ENCODE measurements at places on chromosomes 3 and 15.

DNA sequence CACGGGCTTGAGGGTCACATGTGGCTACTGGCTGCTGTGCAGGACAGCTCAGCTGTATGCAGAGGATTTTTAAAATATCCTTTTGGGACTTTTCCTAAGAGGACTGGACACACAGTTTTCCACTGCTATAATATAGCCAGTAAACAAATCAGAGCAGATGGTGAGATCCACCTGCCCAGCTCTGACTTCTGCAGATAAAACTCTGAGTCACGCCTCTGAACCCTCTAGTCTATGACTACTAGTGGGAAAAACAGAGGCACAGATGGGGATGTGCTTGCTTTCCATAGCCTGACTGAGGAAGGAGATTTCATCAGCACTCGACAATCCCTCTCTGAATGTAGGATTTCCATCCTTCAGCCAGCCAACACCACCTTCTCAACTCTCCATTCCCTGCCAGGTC, 45.1 kb downstream of the COLQ start:
- no peak for DNase-seq

DNA sequence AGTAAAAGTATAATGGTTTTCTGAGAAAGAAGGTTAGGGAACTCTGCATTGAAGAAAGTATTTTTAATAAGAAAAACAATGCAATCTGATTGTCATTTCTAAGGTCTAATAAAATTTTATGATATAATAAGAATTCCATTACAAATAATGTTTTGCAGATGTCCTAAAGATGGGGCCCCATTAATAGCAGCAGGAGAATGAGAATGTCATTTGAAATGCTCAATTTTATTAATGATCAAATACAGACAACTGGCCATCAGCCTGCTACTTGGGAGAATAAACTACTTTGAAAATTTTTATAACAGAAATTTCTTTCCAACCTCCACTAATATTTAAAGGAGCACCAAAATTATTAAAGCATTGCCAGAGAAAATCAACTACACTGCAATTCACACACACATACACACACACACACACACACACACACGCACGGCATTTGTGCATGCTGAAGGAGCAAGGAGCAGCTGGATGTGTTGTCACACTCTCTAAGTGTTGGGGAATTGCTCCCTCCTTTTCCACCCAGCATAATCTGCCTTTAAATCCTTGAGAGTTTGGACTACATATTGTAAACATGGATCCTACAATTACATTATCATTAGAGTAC, 109.5 kb downstream of the THRB start:
- DNase-seq = no peak

GRCh38 chr15:32840507-32841245, 122.9 kb downstream of the GREM1 start:
- DNase-seq = no peak

- no peak for DNase-seq
Observed at GRCh38 chr15:88940110-88940675, 27.0 kb upstream of the MFGE8 start.

DNA sequence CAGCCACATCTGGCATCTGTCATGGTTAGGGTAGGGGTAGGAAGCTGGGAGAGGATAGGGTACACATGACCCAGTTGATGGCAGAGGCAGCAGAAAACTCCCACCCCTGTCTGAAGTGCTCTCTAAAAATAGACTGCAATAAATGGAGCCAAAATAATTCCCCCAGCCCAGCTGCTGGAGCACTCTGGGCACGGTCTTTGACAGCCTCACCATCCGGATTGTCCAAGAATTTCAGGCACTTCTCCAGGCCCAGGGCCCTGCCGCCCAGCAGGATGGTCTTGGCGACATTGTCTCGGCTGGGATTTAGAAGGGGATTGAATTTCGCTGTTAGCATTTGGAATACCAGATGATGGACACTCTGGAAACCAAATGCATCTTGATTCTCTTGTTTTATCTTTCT, 103.7 kb downstream of the IQSEC1 start:
- no peak for DNase-seq

DNA sequence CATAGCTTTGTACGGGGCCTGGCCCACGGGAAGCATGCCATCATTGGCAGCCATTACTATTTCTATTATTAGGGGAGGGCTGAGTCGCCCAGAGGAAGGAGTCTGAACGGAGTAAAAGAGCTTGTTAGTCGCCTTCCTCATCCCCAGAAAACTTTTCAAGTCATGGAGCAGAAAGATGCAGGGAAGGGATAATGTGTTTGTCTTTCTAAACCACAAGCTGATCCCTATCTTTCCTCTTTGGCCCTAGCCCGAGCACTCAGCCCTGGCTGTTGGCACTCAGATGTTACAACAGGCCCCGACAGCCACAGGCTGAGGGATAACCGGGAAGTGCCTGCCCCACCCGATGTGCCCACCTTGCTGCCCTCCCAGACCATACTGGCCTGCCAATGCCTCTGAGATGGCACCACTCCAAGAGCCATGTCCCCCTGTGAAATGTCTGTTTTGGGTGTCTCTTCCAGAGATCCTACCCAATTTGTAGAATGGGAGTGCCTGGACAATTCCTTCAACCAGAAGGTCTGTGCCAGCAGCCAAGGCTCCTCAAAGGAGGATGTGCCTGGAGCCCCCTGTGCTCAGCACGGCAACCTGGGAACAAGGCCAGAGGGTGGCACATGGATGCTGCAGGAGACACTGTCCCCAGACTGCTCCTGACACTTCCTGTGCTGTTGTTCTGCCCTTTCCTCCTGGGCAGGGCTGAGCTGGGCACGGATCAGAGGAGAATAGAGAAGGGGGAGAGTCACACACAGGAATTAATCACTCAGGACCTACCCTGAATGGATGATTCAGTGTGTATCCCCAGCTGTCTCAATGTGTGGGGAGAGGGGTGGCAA, 10.8 kb downstream of the PAK6 start:
- no peak for DNase-seq

GRCh38 chr3:124862006-124862405, 25.2 kb downstream of the ITGB5 start:
- DNase-seq = no peak

GRCh38 chr3:26637698-26638097, 15.1 kb downstream of the LRRC3B start:
- no peak for DNase-seq

DNA sequence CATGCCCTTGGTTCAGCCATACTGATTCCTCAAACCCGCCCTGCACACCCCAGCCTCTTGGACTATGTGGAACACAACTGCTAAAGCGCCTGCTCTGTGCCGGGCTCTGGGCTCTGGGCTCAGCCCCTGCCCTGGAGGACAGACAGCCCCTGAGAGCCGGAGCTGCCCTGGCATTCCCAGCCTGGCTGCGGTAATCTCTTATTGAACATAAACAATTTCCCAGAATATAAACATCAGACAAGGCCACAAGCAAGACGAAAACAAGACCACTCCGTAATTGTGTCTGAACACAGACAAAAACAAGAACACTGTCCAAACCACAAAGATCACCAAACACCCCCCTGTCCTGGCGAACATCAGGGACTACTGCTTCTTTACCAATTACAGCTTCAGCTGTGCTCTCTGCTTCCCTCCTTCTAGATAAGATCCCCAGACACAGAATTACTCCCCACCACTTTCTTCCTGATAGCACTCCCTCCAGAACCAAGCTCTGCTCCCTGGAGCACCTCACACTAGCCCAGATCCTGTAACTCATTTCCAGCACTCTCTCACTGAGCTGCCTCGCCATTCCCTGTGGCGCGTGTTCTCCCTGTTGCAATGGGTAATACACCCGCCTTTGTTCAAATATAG, 57.1 kb upstream of the TLE3 start:
- DNase-seq = no peak

- no peak for DNase-seq
Observed at GRCh38 chr3:82143661-82144412, 382.4 kb upstream of the GBE1 start.

DNA sequence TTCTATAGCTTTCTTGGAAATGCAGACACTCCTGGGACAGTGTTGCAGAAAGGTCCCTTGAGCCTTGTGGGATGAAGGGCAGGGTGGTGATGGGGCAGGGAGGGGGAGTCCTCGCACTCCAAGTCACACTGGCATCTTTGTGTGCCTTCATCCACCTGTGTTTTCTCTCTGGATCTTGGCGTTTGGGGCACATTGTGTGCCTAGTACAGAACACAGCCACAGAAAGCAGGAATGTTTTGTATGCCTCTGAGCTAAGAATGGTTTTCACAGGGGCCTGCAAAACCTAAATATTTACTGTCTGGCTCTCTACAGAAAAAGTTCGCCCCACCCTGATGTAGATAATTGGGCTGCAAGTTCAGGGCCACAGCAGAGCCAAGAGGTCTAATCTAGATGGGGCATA, 5.7 kb downstream of the MYZAP start:
- DNase-seq = no peak

DNA sequence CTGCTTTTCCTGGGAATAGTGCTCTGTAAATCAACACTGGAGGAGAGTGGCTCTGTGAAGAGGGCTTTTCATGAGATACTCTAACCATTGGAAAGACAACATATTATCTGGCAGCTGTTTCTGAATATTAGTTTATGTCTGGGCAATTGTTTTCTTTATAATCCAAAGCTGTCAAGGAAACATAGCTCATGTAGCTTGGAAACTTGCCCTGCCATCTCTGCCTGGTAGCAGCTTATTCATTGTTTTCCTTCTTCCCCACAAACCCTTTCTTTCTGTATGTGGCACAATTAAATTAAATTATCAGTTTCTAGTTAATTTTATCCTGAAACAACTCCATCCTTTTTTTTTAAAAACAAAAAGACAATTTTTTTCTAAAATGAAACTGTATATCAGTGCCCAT, 160.0 kb downstream of the EDEM1 start:
- DNase-seq = no peak

DNA sequence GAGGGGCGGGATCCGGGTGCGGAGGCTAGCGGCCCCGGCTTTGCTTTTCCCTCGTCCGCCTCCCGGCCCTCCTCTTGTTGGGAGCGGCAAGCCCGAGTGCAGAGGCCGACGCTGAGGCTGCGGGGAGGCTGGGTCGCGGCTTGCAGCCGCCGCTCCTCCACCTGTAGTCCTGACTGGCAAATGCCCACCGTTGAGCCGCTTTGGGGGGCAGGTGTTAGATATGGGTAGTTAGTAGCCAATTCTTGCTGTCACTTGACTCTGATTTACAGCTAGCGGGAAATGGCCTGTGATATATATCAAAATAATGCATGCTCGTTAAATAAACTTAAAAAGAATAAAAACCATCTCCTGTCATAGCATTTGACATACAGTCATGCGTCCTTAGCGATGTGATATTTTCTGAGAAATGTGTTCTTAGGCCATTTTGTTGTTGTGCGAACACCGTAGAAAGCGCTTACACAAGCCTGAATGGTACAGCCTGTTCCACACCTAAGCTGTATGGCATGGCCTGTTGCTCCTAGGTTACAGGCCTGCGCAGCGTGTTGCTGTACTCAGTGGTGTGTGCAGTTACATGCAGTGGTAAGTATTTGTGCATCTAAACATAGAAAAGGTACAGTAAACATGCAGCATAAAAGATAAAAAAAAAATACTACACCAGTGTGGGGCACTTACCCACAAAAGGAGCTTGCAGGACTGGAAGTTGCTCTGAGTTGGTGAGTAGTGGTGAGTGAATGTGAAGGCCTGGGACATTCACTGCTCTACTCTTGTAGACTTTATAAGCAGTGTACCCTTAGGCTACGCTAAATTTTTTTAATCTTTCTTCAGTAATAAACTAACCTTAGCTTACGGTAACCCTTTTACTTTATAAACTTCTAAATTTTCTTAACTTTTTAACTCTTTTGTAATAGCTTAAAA, 873 bp downstream of the CAPN7 start:
- DNase-seq = no peak

- DNase-seq = no peak
Observed at GRCh38 chr3:140863580-140864009, 78.0 kb upstream of the SLC25A36 start.

- DNase-seq = no peak
Observed at GRCh38 chr3:130828948-130829947, 64.6 kb upstream of the ATP2C1 start.

GRCh38 chr3:17115186-17115585, 230.4 kb downstream of the PLCL2 start:
- no peak for DNase-seq
